ENCODE measurements at places on chromosomes 2 and 18.
A peak's percentile ranks its signal among the peaks of the same experiment; 100 is the strongest.

- no peaks in the 10 kb centered on the region for H3K27me3 ChIP-seq
- H3K27ac ChIP-seq = no peak overlapping the region
- DNase-seq = peak; percentile 42
- no peaks in the 10 kb centered on the region for H3K4me1 ChIP-seq
Observed at GRCh38 chr2:221791844-221792243, 219.7 kb upstream of the EPHA4 start.

DNA sequence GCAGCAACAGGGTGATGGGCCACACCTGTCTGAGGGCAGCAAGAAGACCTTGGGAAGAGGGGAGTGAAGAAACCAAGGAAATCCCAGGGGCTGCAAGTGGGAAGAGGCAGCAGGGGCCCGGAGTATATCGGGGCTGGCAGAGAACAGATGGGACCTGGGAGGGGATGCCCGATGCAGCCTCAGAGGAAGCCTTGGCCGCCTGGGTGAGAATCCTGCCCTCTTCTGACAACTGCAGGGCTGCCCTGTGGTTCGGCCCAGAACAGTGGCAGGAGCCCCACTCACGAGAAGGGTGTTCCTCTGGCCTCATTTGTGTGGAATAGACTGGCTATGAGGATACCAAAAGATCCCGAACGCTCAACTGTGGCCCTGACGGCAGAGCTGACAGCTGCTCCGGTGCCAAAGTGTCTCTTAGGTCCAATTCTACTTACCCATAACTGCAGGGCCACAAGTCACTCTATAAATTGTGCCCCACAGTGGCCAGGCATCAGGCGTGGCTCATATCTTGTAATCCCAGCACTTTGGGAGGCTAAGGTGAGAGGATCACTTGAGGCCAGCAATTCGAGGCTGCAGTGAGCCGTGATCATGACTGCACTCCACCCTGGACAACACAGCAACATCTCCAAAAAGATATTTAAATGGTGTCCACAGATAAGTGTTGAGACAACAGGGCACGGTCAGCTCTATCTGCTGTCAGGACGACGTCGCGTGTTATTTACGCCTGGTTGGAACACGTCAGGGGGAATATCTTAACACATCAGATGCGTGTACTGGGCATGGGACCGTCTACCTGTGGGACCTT, 23.6 kb upstream of the ID2 start:
- H3K27me3 ChIP-seq = no peaks in the 10 kb centered on the region
- H3K4me3 ChIP-seq = no peak overlapping the region
- no peak overlapping the region for H3K27ac ChIP-seq
- no peaks in the 10 kb centered on the region for H3K36me3 ChIP-seq
- H3K4me1 ChIP-seq = peaks cover 18% of the 10 kb centered on the region
- DNase-seq = no peak

DNA sequence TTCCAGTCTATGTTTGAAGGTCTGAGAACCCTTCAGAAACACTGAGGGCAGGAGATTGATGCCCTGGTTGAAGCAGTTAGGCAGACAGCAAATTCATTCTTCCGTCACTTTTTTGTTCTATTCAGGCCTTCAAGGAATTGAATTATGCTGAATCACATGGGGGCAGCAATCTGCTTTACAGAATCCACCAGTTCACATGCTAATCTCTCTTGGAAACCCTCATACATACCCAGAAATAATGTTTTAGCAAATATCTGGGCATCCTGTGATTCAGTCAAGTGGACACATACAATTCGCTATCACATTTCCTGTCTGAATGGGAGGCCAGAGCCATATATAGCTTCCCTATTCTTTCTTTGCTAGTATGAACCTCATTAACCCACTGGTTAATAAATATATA, 301.4 kb upstream of the CNTNAP5 start:
- H3K27ac ChIP-seq = no peak overlapping the region
- H3K4me1 ChIP-seq = no peaks in the 10 kb centered on the region
- H3K36me3 ChIP-seq = no peaks in the 10 kb centered on the region

- no peaks in the 10 kb centered on the region for H3K4me1 ChIP-seq
- H3K27me3 ChIP-seq = no peaks in the 10 kb centered on the region
- H3K27ac ChIP-seq = no peak overlapping the region
- DNase-seq = no peak
- no peaks in the 10 kb centered on the region for H3K36me3 ChIP-seq
- no peak overlapping the region for H3K4me3 ChIP-seq
Observed at GRCh38 chr2:128282976-128283810, 35.5 kb downstream of the HS6ST1 start.

- peaks cover 3% of the 10 kb centered on the region for H3K27me3 ChIP-seq
- H3K27ac ChIP-seq = no peak overlapping the region
- no peaks in the 10 kb centered on the region for H3K36me3 ChIP-seq
- H3K4me1 ChIP-seq = no peaks in the 10 kb centered on the region
- no peak for DNase-seq
Observed at GRCh38 chr2:67727623-67728022, 330.5 kb downstream of the ETAA1 start.

- no peaks in the 10 kb centered on the region for H3K27me3 ChIP-seq
- DNase-seq = peak; percentile 25
- peaks cover 7% of the 10 kb centered on the region for H3K36me3 ChIP-seq
- H3K4me1 ChIP-seq = no peaks in the 10 kb centered on the region
Observed at GRCh38 chr2:201363857-201364560, 6.9 kb upstream of the FLACC1 start.

DNA sequence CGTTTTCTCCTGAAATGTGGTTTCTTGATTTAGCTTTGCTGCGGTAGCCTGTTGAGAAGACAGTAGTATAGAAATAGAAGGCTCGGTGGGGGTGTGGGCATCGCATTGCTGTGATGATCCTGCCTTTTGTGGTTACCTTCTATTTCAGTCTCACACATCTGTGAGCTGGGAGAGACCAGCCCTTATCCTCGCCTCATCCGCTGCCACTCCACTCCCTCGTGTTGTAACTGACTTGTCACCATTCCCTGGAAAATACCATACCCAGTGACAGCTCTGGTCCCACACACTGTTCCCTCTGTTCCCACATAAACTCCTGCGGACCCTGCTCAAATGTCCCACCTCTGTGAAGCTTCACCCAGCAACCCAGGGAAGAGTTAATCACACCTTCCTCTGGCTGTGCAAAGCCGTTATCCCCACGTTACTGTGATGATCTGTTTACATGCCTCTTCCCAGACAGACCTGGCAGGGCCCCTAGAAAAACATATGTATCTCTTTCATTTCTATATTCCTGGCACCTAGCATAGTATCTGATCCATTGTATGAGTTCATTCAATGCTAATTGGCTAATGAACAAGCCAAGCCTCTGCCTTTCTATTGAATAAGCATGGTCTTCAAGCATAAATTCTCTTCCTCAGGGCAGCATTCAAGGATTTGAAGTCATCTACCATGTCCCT, 114.6 kb downstream of the MAPK4 start:
- no peak overlapping the region for H3K4me3 ChIP-seq
- H3K27ac ChIP-seq = no peak overlapping the region
- no peaks in the 10 kb centered on the region for H3K27me3 ChIP-seq
- H3K4me1 ChIP-seq = no peaks in the 10 kb centered on the region
- DNase-seq = no peak

DNA sequence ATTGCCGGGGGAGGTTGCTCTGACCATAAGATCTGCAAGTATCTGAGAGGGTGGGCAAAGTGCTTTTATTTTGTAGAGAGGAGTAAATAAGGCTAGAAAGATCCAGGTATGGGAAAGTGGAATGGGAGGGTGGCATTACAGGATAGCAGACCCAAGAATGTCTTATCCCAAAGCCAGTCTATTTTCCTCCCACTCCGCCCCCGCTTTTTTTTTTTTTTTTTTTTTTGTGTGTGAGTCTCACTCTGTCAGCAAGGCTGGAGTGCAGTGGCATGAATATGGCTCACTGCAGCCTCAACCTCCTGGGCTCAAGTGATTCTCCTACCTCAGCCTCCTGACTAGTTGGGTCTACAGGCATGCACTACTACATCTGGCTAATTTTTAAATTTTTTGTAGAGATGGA, 31.5 kb downstream of the ARID5A start:
- H3K27ac ChIP-seq = no peak overlapping the region
- H3K27me3 ChIP-seq = no peaks in the 10 kb centered on the region
- no peak overlapping the region for H3K4me3 ChIP-seq
- DNase-seq = no peak
- no peaks in the 10 kb centered on the region for H3K4me1 ChIP-seq

DNA sequence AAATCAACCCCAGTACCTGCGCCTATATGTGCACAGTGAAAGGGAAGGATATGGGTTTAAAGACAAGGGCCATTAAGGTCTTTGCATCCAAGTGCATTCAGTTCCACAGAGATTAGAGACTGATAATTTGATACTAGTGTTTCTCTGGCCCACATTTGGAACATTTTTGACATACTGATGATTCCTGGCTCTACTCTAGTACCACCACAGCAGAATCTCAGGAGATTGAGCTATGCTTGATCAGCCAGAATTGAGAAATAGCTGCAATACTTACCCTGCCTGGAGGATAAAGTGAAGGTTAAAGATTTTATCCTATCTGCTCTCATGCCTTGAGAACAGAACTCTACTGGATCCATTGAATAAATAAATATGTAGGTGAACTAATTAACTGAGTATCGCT, 1267.8 kb downstream of the SUCLG1 start:
- H3K27me3 ChIP-seq = no peaks in the 10 kb centered on the region
- H3K27ac ChIP-seq = no peak overlapping the region

All from astrocyte (in vitro differentiated cells and primary cell).